ENCODE measurements at places on chromosomes 3 and 15.

- no peak for DNase-seq
Measured at GRCh38 chr3:185280572-185281365, 26.9 kb upstream of the EHHADH start.

GRCh38 chr3:139312959-139313358 is 30.9 kb upstream of the MRPS22 start:
- DNase-seq: no peak

GRCh38 chr15:38190501-38190900 is 62.1 kb upstream of the SPRED1 start:
- DNase-seq: no peak

DNA sequence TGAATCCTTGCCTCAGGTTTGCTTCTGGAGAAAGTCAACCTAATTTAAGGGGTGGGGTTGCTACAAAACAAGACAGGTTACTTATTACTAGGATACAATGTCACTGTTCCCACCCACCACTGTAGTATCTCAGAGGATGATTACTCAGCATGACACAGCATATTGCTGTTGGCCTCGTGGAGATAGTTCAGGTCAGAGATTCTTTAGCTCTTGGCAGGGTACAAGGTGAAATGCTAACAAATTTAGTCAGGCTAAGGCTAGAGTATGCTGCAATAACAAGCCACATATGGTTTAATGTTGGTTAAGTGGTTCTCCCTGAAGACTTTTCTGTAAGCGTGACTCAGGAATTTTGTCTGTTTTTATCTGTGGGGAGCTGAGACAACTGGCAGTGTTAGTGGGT is 161.8 kb downstream of the EDEM1 start:
- no peak for DNase-seq

DNA sequence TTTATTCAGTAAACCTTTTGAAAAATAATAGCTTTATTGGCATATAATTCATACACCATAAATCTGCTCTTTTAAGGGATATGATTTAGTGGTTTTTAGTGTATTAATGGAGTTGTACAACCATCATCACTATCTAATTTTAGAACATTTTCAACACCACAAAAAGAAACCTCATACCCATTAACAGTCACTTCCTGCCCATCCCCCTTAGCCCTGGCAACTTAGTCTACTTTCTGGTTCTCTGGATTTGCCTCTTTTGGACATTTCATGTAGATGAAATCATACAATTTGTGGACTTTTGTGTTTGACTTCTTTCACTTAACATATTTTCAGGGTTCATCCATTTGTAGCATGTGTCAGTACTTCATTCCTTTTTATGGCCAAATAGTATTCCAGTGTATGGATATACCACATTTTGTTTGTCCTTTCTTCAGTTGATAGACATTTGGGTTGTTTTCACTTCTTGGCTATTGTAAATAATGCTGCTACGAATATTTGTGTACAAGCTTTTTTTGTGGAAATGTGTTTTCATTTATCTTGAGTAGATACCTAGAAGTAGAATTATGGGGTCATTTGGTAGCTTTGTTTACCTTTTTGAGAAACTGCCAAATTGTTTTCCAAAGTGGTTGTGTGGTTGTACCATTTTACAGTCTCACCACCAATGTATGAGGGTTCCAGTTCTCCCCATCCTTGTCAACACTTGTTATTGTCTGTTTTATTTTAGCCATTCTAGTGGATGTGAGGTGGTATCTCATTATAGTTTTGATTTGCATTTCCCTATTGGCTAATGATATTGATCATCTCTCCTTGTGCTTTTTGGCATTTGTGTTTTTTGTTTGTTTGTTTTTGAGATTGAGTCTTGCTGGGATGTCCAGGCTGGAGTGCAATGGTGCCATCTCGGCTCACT is 45.8 kb downstream of the SMAD3 start:
- DNase-seq: no peak

- DNase-seq: no peak
Measured at GRCh38 chr3:9074079-9074478, 110.8 kb upstream of the RAD18 start.

GRCh38 chr3:4061195-4061594 is 242.0 kb upstream of the SETMAR start:
- no peak for DNase-seq

DNA sequence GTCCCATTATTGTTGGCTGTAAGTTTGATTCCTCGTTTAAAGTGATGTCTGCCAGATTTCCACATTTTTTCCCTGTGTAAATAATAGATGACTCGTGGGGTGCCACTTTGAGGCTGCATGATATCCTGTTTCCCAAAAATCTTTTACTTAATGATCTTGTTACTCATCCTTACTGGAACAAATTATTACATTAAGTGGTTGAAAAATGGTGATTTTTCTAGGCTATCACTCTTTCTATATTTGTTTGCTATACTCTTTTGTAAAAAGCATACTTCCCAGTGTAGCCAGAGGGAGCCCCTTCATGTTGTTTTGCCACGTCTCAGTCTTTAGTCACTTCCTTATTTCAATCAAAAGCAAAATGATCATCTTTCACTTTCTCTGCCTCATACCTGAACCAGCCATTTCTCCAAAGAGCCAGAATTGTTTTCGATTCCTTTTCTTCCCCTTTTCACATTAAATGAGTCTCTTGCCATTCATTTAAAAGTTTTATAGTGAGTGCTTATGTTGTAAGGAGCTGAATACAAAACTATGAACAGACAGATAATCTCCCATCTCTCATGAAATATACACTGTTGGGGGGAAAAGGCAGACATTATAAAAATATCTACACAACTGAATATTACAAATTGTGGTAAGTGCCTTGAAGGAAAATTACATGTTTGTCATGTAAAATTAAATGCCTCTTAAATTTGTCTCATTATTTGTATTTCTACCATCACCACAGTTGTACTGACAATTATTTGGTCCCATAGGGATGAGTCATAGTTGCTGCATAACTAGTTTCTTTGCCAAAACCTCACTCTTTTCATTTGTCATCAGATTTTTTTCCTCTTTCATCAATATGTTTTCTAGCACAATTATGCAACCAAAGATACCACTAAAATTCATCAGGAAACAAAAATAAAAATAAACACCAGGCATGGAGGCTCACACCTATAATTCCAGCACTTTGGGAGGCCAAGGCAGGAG is 41.5 kb downstream of the ADGRG7 start:
- DNase-seq: no peak

DNA sequence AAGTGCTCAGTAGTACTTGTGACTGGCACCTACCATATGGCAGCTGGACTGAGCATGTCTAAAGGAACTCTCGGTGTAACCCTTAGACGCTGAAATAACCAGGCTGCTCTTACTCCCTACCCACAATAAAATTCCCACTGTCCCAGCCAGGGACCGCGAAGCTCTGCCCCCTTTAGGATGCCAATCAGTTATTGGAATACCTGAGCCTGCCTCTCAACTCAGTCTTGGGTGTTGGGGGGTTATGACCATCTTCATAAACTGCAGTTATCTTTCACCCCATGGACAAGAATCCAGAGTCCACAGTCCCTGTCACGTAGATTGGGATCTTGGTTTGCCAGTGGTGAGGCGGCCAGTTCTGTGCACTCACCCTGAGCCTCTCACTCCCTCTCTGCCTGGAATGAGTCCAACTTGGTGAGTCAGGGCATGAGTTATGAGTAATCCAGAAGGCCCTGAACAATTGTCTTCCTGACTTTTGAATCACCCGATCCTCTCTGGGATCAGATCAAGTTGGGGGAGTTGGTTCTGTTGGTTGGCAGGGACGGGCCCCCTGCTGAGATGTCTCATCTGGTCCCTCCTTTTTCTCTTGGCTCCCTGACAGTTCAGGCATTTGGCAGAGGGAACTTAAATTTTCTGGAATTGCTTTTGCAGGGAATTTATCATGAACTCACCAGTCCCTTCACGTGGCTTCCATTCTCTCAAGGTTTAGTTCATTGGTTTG is 120.1 kb upstream of the UBE2E1 start:
- no peak for DNase-seq

DNA sequence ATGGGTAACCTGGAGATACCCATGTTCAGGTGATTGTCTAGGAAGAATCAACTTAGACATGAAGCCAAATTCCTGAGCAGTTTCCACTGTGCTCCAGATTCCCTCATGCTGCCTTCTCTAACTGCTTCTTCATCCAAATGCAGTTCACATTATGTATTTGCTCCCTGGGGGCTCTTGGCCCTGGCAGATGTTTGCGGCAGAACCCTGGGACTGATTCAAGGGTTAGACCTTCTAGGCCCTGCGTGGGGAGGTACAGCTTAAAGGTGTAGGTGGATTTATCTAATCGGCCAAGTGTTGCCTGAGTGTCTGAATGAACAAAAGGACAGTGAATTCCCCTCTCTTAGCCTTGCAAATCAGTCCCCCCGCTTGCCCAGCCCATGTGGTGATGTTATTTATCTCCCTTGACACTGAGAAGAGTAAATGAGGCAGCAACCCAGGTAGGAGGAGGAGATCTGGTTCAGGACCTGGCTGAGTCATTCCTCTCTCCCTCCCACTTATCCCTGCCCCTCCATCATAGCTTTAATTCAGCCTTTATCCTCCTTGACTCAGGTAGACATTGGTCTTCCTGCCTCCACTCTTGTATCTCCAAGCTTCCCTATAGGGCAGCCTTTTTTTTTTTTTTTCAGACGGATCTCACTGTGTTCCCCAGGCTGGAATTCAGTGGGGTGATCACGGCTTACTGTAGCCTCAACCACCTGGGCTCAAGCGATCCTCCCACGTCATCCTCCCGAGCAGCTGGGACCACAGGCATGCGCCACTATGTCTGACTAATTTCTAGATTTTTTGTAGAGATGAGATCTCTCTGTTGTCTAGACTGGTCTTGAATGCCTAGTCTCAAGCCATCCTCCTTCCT is 54.8 kb downstream of the MAGEF1 start:
- no peak for DNase-seq

- no peak for DNase-seq
Measured at GRCh38 chr3:43964640-43965039, 273.9 kb downstream of the ABHD5 start.

DNA sequence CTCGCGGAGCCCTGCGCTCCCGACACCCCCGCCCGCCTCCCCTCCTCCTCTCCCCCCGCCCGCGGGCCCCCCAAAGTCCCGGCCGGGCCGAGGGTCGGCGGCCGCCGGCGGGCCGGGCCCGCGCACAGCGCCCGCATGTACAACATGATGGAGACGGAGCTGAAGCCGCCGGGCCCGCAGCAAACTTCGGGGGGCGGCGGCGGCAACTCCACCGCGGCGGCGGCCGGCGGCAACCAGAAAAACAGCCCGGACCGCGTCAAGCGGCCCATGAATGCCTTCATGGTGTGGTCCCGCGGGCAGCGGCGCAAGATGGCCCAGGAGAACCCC is 464 bp downstream of the SOX2 start:
- DNase-seq: no peak

- no peak for DNase-seq
Measured at GRCh38 chr15:38316311-38316710, 63.7 kb downstream of the SPRED1 start.

GRCh38 chr15:58217460-58217859 is 79.3 kb downstream of the AQP9 start:
- DNase-seq: no peak

GRCh38 chr15:74628199-74628598 is 12.6 kb downstream of the CLK3 start:
- DNase-seq: no peak

GRCh38 chr3:177473184-177473583 is 275.9 kb upstream of the TBL1XR1 start:
- DNase-seq: no peak

- DNase-seq: no peak
Measured at GRCh38 chr15:33844597-33844996, 123.7 kb upstream of the CHRM5 start.

DNA sequence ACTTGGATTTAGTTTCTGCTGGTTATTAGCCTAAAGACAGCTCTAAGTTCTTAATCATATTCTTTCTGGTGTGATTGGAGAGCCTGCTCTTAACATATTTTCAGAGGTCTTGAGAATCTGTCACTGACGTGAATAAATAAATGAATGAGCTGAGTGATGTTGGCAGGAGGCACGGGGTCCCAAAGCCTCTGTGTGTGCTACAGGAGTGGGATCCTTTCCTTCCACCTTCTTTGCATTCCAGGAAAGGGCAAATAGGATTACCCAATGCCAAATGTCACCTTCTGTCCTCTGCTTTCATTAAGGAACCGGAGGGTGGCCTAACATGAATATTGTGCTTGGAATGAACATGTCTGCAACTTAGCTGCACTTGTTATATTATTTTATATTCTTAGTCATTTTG is 53.1 kb downstream of the CD47 start:
- no peak for DNase-seq

DNA sequence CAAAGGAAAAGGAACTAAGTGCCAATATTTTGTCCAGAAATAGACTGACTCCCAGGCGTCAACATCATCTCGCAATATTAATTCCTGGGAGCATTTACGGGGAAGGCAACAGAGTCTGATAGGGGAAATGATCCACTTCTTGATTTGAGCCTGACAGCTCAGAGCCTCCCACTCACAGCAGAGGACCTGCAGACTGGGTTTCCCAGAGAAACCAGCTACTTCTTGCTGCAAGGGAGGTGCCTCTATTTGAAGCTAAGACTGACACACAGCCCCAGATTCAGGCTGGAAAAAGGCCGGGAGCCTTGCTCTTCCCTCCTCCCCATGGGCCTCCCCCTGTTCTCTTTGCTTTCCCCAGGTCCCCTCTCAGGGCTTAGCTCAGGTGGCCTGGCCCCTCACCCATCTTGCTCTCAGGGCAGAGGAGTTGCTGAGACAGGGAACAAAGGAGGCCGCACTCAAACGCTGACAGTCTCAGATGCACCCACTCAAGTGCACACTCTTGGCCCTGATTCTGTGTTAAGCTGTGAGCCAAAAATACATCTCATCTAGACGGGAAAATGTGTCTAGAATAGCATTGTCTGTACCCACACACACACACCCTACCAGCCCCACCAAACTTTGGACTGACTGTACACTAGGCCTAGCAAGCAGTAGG is 49.8 kb upstream of the DCLK3 start:
- no peak for DNase-seq

- no peak for DNase-seq
Measured at GRCh38 chr3:116394365-116394764, 50.9 kb downstream of the LSAMP start.

GRCh38 chr3:181629711-181630110 is 82.0 kb upstream of the SOX2 start:
- DNase-seq: no peak

GRCh38 chr15:56659197-56659596 is 74.1 kb downstream of the ZNF280D start:
- no peak for DNase-seq

GRCh38 chr3:4497005-4497692 is 4.0 kb downstream of the ITPR1 start:
- DNase-seq: no peak

- no peak for DNase-seq
Measured at GRCh38 chr3:169827712-169828111, 15.0 kb upstream of the LRRC34 start.

DNA sequence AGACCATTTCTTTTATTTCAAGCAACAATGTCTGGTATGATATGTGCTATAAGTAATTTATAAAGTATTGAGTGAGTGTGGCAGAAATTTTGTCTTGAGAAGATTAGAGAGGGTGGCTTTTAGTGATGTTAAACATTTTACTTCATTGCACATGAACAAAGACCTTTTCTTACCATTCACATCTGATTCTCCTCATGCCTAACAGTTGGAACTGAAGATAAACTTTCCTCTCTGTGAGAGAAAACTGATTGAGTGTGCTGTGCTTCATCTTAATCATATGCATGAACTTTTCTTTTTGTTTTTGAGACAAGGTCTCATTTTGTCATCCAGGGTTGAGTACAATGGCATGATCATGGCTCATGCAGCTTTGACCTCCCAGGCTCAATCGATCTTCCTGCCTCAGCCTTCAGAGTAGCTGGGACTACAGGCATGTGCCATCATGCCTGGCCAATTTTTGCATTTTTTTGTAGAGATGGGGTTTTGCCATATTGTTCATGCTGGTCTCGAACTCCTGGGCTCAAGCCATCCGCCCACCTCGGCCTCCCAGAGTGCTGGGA is 377.7 kb upstream of the GOLIM4 start:
- no peak for DNase-seq

GRCh38 chr15:61205346-61205921 is 23.7 kb downstream of the RORA start:
- no peak for DNase-seq

All from stimulated activated CD4-positive, alpha-beta T cell treated with anti-CD3 and anti-CD28 coated beads, Interleukin-4, amount 100 ng/mL, for 4 hours (primary cell).